ENCODE measurements at places on chromosomes 13 and 19.

GRCh38 chr13:25846222-25846984, 205.4 kb downstream of the SHISA2 start:
- no peak for DNase-seq

DNA sequence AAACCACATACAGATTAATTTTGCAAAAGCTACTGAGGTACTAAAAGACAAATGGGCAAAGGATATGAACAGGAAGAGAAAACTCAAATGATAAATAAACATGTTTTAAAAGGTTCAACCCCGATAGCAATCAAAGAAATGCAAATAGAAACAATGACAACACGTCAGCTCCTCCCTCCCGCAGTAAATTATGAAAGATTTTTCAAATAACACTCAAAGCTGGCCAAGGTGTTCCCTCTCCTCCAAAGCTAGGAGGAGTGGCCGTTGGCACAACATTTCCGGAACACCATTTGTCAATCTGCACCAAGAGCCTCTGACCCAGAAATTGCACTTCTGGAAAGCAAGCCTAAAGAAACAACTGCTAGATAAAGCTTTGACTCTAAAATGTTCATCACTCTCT, 28.3 kb downstream of the INSR start:
- no peak for DNase-seq

DNA sequence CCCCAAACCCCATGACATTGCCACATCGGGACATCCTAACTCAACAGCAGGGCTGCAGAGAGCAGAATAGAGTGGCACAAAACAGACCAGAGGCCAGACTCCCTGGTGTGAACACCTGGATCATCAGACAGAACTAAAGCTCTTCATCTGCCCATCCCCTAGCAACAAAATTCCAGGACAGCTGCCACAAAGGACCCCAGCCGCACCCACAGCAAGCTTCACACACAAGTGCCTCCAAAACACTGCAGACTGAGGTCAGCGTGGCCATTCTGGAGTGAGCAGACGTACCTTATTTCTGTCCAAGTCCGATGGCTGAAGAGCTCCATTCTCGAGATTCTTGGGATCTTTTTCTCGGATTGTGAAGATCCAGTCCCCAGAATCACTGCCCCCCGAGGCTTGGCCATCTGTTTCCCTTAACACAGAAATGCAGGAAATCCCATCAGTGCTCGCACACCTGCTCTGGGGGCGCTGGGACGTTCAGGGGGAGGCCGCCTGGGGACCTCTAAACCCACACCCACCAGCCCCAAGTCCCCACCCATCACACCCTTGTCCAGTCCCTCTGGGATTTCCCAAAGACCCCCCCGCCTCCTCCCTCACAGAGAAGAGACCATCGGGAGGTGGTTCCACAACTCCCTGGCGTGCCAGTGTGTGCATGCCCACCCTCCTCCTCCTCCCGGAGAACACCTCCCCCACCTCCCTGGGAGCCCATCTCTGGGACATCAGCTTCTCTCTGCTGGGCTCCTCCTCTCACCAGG, 115.2 kb downstream of the STK24 start:
- DNase-seq: no peak

GRCh38 chr13:111267784-111268183, 52.7 kb upstream of the TEX29 start:
- no peak for DNase-seq

DNA sequence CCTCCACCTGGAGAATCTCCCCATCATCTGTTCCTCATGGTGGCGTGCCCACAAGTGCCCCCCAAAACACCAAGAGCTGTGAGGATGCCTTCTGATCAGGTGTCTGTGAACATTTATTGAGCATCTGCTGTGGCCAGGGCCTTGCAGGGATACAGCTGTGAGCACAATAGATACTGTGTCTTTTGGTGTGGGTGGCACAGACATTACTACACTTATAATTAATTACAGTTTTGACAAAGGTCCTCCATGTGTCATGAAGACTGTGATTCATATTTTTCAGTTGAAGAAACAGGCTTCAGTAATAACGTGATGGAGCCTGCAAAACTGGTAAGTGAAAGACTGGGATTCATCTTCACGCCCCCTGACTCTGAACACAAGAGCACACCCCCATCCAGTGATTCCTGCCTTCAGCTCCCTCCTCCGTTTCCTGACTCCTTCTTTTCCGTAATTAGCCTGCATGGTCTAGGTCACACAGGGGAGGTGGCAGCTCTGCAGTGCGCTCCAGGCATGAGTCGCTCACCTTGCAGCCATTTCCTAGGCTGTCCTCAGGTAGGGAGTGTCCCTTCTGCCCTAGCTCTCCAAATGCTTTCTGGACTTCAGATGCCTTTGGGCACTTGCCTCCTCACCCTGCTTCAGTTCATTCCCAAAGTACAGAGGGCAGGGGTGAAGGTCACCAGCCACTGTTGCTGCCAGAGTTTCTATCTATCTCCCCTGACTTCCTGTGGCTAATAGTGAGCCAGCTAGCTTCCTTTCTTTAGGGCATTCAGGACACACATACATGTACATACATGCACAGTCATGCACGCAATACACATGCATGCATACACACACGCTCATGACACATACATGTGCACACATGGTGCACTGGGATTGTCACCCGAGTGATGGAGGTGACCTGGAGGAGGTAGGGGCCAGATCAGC, 66.5 kb downstream of the SIAH3 start:
- no peak for DNase-seq

DNA sequence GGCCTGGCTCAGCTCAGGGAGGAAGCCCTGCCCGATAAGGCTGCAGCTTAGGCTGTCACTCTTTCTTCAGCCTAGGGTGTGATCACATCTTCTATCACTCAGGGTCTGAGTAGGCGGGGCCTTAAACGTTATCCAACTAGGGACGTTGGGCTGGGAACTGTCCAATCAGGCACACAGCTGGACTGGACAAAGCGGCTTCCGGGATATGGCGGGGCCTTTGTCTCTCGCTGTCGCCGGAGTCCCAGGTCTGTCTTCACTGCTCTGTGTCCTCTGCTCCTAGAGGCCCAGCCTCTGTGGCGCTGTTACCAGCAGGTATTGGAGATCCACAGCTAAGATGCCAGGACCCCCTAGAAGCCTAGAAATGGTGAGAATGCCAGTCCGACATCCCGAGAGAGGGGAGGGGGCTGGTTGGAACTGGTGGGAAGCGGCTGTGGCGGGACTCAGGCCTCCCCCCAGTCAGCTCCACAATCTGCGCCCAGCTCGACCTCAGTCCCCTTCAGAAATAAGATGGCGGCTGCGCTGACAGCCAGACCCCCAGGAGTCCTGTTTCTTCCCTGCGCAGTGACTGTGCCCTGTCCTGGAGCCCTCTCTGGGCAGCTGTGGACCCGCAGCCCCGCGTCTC, at the start of gene ZNF254:
ZNF254 (plus strand) TSS at position 214 of the 622 bp plus-strand sequence; CDS start at position 335, 121 bp downstream.
- peak; percentile 86 for DNase-seq

DNA sequence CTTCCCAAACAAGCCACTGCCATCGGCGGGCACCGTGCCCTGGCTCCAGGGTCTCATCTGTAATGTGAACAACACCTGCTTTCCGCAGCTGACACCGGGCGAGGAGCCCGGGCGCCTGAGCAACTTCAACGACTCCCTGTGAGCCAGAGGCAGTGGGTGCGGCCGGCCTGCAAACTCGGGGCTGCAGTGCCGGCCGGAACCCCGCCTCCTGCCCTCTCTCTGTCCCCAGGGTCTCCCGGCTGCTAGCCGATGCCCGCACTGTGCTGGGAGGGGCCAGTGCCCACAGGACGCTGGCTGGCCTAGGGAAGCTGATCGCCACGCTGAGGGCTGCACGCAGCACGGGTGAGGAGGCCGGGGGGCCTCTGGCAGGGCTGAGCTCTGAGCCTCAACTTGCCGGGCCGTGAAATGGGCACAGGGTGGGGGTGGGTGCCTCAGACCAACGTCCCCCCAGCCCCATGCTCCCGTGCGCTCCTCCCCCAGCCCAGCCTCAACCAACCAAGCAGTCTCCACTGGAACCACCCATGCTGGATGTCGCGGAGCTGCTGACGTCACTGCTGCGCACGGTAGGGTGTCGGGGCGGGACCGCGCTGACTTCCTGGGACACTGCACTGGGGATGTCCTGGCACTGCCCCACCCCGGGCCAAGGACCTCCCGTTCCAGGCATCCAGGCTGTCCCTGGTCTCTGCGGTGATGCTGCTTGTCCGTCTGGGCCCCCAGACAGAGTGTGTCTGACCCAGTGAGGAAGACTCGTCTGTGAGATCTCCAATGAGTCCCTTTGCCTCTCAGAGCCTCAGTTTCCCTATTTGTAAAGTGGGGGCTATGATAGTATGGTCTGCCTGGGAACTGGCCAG, 2.2 kb downstream of the ABCA7 start:
- DNase-seq: no peak

- DNase-seq: peak; percentile 31
Measured at GRCh38 chr19:48006762-48007161, 12.3 kb downstream of the ELSPBP1 start.

DNA sequence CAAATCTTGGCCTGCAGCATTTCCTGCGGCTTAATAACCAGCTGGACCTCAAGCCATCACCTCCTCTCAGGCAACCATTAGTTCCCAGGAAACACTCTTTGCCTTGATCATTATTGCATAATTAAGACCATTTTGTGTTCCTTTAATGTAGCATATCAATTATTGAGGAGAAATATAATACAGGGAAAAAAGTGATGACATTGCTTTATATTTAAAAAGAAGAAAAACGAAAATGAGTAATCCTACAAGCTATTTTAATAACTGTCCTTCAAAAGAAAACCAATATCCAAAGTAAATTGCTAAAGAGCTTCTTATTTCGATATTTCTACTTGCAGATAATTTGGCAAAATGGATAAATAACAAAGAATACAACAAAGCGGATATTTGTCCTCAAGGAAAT, 1084.7 kb downstream of the EFNB2 start:
- no peak for DNase-seq

DNA sequence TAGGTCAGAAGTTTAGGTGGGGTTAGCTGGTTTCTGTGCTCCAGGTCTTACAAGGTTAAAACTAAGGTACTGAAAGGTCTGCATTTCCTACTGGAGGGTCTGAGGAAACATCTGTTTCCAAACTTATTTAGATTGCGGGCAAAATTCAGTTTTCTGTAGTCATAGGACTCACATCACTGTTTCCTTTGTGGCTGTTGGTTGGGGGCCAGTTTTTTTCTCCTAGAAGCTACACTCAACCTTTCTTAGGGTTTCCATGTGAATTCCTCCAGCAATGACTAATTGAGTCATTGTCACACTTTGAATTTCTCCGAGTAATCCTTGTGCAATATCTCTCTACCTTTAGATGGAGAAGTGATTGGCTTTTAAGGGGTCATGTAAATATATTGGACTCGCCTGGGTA, 773.4 kb upstream of the SLITRK1 start:
- DNase-seq: no peak

DNA sequence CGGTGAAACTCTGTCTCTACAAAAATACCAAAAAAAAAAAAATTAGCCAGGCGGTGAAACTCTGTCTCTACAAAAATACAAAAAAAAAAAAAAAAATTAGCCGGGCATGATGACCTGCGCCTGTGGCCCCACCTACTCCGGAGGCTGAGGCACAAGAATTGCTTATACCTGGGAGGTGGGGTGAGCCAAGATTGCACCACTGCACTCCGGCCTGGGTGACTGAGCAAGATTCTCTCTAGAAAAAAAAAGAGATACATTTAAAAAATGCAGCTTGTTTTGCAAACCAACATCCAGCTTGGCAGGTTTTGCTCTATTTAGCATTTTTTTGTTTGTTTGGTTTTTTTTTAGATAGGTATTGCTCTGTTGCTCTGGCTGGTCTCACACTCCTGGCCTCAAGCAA, 6.7 kb upstream of the PGPEP1 start:
- no peak for DNase-seq

DNA sequence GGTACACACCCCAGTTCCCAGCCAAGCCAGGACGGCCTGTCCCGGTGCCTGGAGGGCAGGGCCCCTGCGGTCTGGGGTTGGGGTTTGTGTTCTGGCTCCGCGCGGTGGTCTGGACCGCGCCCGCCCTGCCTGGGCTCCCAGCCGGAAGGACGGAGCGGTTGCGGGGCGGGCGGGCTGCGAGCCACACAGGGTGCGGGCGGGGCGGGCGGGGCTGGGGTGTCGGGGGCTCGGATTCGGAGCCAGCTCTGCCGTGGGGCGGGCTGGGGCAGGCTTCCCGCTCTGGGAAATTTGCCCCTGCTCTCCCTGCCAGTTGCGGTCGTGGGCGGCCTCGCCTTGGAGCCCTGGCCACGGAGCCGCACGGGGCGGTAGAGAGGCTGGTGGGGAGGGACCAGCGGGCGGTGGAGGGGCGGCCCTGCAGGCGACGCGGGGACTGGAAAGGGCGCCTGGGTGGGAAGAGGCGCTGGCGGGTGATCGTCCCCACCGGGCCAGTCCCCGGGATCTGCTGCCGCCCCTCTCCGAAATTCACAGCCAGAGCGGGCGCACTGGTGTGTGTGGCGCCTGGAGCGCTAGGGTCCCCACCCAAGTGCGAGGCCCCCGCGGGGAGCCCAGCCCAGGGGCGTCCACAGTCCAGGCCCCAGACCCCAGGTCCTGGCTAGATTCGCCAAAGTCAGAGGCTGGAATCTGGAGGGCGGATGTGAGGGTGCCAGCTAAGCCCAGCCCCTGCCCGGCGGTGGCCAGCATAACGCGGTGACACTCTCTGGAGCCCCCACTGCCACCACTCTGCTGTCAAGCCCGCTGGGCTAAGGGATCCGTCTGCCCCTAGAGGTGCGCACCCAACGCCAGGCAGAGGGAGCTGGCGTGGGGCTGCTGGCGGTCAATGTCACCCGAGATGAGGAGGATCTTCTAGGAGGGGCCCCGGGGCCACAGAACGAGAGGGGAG, 11.0 kb upstream of the ZNF492 start:
- no peak for DNase-seq

GRCh38 chr19:49499030-49499670, 2.9 kb downstream of the RPS11 start:
- DNase-seq: peak; percentile 56

GRCh38 chr19:18999016-18999758, 34.1 kb downstream of the SUGP2 start:
- DNase-seq: no peak

DNA sequence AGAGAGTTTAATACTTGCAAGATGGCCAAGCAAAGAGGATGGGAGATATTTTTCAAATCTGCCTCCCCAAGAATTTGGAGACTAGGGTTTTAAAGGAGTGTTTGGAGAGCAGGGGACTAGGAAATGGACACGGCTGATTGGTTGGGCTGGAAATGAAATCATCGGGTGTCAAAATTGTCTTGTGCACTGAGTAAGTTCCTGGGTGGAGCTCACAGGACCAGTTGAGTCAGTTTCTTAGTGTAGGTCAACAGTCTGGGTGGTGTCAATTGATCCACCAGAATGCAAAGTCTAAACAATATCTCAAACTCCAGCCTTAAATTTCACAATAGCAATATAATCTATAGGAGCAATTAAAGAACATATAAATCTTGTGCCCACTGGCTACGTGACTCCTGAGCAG, 23.0 kb upstream of the CEACAM4 start:
- DNase-seq: no peak

- DNase-seq: no peak
Measured at GRCh38 chr13:33139780-33140535, 123.7 kb downstream of the KL start.

- no peak for DNase-seq
Measured at GRCh38 chr19:46731007-46731501, 14.1 kb upstream of the PRKD2 start.

GRCh38 chr19:12229990-12230389, 64.7 kb downstream of the ZNF44 start:
- no peak for DNase-seq
